ENCODE measurements at places on chromosomes 6 and 20.

GRCh38 chr6:149169761-149170511 is 147.6 kb upstream of the TAB2 start:
- no peak for DNase-seq

GRCh38 chr6:129731428-129731827 is 21.5 kb upstream of the ARHGAP18 start:
- DNase-seq: no peak

DNA sequence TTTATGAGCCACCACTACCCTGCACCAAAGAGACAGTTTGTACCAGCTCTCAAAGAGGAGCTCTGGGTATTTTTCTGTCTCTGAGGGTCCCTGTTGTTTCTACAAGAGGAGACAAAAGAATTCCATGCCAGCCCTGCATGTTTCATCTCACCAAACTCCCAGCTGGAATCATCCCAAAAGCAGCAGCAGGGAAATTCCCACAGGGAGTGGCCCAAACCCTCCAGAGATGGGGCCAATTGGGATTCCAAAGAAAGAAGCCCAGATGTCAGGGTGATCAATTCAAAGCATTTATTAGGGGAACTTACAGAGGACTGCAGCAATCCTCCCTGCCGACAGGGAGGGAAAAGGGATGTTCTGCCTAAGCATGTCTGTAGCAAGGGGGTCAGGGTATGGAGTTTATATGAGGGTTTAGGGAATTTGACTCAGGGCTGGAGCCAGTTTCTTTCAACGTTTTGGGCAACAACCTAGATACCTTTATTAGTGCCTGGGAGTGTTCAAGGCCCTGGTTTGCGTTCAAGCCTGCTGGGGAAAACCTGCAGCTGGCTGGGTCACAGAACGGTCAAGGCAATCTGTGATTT is 47.2 kb downstream of the MUC22 start:
- DNase-seq: no peak

DNA sequence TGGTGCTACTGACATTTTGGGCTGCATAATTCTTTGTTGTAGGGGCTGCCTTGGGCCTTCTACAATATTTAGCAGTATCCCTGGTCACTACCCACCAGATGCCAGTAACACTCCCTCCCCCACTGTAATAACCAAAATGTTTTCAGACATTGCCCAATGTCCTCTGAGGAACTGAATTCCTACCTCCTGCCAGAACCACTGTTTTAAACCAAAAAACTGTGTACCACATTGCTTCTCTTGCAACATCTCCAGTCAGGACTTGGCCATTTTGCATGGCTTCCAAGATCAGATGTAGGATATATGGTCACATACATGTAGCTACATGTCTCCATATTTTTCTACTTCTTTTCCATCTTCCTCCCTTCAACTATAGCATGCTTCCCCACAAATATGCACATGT is 97.4 kb upstream of the IFNGR1 start:
- no peak for DNase-seq

DNA sequence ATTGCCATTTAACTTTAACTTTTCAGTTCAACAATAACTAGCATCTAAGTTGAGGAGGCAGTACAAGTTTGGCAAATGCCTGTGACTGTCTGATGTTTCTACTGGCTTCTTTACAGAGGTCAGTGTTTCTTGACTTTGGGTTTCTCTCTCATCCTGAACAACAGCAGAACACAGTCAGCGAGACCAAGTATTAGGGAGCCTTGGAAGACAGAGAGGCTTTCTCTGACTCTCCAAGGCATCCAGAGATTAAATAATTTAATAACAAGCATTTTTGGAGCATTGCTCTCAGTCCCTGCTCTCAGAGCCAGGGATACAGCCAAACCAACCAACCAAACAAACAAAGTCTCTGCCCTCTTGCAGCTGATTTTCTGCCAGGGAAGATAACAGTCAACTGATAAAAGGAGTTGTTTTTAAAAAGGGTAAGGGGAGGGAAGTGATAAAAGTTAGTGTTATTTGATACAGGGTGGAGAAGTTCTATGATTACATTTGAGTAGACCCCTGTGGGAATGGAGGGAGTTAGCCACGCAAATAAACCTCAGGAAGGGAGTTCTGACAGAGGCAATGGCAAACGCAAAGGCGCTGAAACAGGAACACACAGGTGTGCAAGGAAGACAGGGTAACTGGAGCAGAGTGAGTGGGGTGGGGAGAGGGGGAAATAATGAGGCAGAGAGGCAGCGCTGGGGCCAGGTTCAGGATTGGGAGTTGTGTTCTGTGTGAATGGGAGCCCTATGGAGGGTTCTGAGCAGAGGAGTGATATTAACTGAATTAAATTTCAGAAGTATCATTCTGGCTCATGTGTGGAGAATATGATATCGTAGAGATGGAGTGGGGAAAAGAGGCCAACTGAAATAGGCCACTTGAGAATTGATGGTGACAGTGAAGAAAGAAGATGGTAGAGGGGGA is 55.2 kb downstream of the SEL1L2 start:
- DNase-seq: no peak

- no peak for DNase-seq
Measured at GRCh38 chr6:168601111-168601510, 160.1 kb downstream of the SMOC2 start.

DNA sequence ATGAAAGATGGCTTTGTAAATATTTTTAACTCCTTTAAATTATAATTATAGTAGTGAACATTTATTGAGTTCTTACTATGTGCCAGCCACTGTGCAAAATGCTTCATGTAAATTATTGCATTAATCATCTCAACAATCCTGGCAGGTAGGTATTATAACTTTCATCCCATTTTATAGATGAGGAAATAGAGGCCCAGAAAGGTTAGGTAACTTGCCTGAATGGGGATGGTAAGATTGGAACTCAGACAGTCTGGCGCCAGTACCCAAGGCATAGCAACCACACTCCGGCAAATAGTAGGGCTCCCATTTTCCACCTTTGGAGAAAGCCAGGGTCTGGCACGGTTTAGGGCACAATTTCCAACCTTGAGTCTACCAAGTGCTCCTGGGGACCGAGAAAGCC is 129.8 kb downstream of the VEGFA start:
- no peak for DNase-seq

- DNase-seq: no peak
Measured at GRCh38 chr6:111800821-111801220, 72.4 kb downstream of the FYN start.

DNA sequence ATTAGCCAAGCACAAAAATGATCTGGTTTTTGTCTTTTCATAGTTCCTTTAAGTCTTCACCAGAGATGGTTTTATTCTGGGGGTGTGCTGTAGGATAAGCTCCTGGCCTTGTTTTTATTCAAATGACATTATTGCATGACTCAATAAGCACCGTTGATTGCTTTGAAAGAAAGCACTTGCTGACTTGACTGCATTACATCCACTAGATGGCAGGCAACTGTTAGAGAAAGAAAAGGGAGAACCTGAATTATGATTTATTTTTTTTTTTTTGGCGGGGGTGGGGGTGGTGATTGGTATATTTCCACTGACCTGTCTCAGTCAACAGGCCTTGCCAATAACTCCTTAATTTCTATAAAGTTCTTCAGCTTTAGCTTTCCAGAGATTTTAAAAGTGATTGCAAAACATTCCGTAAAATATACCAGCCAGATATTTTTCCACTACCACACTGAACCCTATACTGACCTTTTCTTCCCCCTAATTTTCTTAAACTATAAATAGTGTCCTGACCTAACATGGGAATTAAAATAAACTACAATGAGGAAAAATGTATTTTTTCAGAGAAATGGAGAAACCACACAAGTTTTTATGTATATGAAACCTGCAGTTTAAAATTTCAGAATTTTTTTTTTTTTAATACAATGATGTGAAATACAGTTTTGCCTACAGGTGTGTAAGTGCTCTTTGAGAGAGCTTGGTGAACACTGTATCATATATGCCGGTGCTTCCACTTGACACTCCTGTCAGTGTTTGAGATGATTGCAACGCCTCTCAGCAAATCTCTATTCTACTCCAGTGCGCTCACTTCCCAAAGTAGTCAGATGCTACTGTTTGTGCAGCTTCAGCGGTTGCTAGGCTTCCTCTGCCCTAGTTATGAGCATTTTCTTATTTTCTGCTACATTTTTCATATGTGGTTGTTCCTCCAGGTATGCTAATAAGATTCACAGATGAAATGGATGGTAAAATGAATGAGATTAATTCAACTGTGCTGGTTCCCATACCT is 274.3 kb downstream of the CD109 start:
- DNase-seq: no peak

DNA sequence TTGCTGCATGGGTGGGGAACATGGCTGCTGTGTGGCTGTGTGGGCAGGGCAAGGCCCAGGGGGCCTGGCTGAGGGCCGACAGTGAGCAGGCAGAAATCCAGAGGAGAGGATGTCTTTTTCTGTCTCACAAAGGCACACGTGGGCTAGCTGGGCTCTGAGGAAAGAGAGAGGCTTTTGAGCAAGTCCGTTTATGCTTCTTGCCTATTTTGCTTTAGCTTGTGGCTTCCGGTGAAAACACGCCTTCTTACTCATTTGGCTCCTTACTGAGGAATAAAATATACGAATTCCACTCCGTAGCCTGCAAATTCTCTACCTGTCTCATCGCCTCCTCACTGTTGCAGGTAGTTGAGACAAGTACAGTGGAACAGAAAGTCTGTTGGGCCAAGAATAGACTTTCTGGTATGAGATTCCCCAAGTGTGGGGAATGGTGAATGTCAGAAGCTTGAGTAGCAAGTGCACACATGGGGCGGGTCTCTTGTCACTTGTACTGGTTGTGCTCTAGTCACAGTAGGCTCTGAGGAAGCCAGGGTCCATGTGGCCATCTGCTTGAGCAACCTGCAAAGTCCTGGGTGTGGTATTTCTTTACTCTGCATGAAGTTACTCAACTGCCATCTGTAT is 28.4 kb downstream of the WRNIP1 start:
- DNase-seq: no peak

DNA sequence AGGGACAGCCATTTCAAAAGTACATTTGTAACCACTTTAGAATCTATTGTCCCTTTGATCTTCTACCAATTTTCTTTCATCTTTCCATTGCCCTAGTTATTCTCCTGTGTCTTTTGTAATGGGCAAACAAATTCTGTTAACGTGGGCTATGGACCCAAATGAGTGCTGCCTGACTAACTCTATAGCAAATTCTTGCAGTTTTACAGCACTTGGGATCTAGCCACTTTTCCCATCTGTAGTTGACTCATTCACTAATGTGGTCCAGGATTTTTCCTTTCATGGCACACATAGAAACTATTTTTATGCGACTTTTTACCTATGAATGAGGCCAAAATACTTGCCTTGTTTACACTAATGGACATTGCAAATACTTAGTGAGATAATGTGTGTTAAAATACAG is 52.0 kb downstream of the GRIK2 start:
- DNase-seq: no peak
